ENCODE measurements at places on chromosomes 1 and 21. TPM values are rescaled to one million over a fixed set of nuclear protein-coding genes. Genes with fewer than 3 reads are reported as not detected.

Gene RLF
- 18.0 TPM for total RNA-seq

Gene AMY1A
- not detected for total RNA-seq

Gene NOS1AP
- 19.8 TPM for total RNA-seq

Gene FCRLA
- not detected for total RNA-seq

Gene RGS7
- 1.4 TPM for total RNA-seq

Gene PLXNA2
- 25.6 TPM for total RNA-seq

Gene HCRTR1
- not detected for total RNA-seq

Gene SYNC
- total RNA-seq = 0.49 TPM

Gene FCGR2B
- not detected for total RNA-seq

Gene CR1L
- 48.0 TPM for total RNA-seq

Gene LDLRAD1
- total RNA-seq = not detected

Gene RGS4
- 15.2 TPM for total RNA-seq

Gene G0S2
- total RNA-seq = not detected

Gene SCCPDH
- 19.5 TPM for total RNA-seq

Gene KIAA0040
- 4.1 TPM for total RNA-seq

Gene SPATA46
- not detected for total RNA-seq

Gene PADI2
- total RNA-seq = 0.28 TPM

Gene LCE2B
- total RNA-seq = not detected

Gene PPT1
- 52.7 TPM for total RNA-seq

Data from endothelial cell (in vitro differentiated cells).